ENCODE measurements at places on chromosomes 5 and 9.

DNA sequence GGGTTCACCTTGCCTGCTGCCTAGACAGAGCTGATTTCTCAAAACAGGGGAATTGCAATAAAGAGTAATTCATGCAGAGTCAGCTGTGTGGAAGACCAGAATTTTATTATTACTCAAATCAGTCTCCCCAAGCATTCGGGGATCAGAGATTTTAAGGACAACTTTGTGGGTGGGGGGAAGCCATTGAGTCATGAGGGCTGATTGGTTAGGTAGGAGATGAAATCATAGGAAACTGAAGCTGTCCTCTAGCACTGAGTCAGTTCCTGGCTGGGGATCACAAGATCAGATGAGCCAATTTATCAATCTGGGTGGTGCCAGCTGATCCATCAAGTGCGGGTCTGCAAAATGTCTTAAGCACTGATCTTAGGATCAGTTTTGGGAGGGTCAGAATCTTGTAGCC, 159.1 kb upstream of the MAP1B start:
- DNase-seq = no peak

- DNase-seq = no peak
Observed at GRCh38 chr9:126303488-126303887, 23.1 kb upstream of the MVB12B start.

GRCh38 chr9:103361906-103362305, 366.8 kb downstream of the CYLC2 start:
- no peak for DNase-seq

GRCh38 chr5:74503-75109, 17.4 kb upstream of the PLEKHG4B start:
- DNase-seq = no peak

- DNase-seq = no peak
Observed at GRCh38 chr5:32241034-32241783, 67.1 kb upstream of the GOLPH3 start.

- no peak for DNase-seq
Observed at GRCh38 chr5:137393196-137393993, 105.7 kb downstream of the SPOCK1 start.

- no peak for DNase-seq
Observed at GRCh38 chr5:132767150-132767549, 9.9 kb downstream of the SEPTIN8 start.

GRCh38 chr5:66170195-66170919, 26.3 kb downstream of the SREK1 start:
- DNase-seq = no peak

GRCh38 chr5:11973469-11973868, 69.2 kb upstream of the CTNND2 start:
- DNase-seq = no peak

GRCh38 chr5:72015103-72015548, 92.1 kb upstream of the MAP1B start:
- peak; percentile 20 for DNase-seq

GRCh38 chr9:110334183-110334582, 3.5 kb downstream of the TXNDC8 start:
- no peak for DNase-seq

DNA sequence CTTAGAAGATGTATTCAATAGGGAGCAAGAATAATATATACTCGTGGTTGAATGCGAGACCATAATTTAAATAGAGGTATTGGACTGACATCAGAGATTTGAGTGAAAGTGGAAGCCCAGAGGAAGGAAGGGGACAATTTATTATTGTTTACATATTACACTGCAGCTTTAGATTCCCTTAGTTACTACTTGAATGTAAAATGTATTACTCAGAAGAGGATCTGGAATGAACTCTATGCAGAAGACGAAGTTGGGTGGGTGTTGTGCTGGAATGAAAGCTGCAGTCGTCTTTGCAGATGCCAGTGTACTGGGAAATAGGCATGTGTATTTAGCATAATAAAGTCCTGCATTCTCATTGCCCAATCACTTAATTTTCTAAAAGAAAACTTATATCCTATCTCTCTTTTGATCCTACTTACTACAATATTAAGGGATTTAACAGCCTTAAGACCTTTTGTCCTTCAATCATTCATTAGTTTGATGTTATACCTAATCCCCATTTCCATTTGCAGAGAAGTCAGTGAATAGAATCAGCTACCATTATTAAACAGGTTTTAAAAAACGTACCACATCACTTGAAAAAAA, 570.7 kb upstream of the WWC1 start:
- DNase-seq = no peak

GRCh38 chr5:65474130-65474711, 7.5 kb downstream of the ADAMTS6 start:
- DNase-seq = no peak

DNA sequence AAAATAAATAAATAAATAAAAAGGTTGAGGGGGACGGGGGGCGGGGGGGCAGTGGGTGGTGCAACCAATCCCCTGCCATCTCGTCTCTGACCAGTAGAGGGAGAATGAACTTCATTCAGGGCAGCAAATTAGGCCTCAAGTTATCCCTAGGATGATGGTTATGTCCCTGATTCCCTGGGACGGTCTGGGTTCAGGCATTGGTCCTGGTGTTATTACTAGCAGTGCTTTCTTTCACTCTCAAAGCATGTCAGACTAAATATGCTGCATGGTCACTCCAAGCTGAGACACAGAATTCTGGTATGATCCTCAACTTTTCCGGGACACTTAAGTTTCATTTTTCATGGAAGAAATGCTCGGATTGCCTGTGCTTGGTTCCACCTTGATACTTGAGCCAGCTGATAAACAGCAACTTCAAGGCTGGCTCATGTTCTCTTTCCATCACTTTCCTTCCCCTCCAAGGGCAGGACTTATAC, 59.4 kb downstream of the DAP start:
- DNase-seq = peak; percentile 41

DNA sequence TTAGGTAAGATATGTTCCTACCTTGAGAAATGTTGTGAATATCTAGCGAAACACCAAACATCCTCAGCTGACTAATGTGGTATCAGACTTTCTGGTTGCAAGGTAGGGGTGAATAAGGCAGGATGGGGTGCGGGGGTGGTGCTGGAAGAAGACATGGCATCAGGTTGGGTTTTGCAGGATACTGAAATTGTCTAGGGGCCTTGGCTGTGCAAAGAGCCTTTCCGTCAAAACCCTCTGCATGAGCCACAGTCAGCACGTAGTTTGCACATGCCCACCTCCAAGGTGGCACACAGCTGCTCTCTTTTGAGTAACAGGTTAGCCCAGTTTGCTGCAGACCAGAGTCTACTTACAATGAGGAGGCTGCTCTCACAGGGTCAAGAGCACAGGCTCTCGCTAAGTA, 42.0 kb downstream of the SFXN1 start:
- peak; percentile 69 for DNase-seq

- DNase-seq = no peak
Observed at GRCh38 chr9:76644171-76644570, 120.1 kb upstream of the PCA3 start.

DNA sequence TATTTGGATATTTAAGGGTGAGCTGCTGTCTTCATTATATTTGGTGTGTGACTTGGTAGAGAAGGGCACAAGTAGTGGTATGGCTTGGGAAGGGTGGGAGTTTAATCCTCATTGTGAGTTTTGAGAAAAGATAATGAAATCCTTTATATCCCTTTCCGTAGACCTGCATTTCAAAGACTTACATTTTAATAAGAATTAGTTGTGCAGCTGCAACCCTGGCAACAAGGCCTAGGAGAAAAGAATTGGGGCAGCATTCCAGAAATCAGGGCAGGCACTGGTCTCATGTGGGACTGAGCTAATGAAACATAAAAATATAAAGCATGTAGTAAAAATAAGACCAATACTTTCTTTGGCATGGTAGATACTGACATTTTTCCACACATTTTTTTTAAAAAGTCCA, 60.5 kb downstream of the CDC42SE2 start:
- DNase-seq = no peak

GRCh38 chr5:100623719-100624118, 88.5 kb downstream of the FAM174A start:
- DNase-seq = no peak

- DNase-seq = no peak
Observed at GRCh38 chr9:96502539-96503373, 52.8 kb downstream of the HABP4 start.
